AG08396 (cell line): ENCODE measurements at places on chromosomes 4 and X.

DNA sequence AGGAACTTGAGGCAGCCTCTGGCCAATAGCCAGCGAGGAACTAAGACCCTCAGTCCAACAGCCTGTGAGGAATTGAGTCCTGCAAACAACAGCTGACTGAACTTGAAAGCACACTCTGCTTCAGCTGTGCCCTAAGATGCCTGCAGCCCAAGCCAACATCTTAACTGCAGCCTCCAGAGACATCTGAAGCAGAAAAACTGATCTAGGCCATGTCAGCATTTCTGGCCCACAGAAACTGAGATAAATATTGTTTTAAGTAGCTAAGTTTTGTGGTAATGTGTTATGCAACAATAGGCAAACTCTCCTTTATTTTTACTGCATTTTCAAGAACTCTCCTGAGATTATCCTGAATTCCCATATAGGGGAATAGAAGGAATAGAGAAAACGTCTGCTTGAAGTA lies 24.4 kb upstream of the PIGA start:
- DNase-seq = no peak

DNA sequence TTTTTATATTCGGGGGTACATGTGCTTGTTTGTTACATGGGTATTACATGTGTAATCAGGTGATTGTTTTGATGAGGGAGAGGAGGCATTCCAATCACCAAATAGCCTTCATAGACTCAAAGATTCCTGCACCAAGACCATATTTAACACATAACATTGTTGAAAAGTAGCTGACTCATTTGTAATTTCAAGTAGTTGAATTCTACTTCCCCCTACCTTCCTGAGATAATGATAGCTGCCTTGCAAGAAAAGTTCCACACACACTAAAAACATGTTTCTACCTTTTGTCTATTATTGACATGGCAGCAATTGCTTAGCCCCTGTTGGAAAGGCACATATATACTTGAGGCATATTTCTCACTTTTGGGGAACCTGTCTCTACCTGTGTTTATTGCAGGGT lies 16.1 kb downstream of the PGAM4 start:
- no peak for DNase-seq

GRCh38 chrX:9988762-9989161 lies 21.6 kb downstream of the CLDN34 start:
- no peak for DNase-seq

- peak; percentile 24 for DNase-seq
Observed at GRCh38 chr4:184805462-184806228, 20.1 kb downstream of the ACSL1 start.

GRCh38 chrX:63673896-63674295 lies 111.1 kb downstream of the ARHGEF9 start:
- DNase-seq = no peak

- no peak for DNase-seq
Observed at GRCh38 chr4:94598758-94599157, 147.0 kb downstream of the PDLIM5 start.

DNA sequence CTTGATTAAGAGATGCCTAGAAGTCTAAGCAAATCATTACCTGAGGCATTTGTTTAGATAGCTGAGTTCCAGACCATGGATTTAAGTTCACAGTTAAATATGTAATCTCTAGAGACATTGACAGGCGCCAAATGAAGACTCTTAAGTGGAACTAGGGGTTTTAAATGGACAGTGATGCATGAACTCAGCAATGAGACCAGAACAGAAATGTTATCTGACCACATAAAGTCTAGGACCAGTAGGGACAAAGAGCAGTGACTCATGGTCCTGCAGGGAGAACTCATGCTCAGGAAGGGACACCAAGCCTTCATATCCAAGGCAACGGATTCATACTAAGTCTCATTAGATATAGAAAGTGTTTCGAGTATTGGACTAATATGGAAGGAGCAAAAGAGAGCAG lies 152.3 kb downstream of the PPARGC1A start:
- DNase-seq = no peak

DNA sequence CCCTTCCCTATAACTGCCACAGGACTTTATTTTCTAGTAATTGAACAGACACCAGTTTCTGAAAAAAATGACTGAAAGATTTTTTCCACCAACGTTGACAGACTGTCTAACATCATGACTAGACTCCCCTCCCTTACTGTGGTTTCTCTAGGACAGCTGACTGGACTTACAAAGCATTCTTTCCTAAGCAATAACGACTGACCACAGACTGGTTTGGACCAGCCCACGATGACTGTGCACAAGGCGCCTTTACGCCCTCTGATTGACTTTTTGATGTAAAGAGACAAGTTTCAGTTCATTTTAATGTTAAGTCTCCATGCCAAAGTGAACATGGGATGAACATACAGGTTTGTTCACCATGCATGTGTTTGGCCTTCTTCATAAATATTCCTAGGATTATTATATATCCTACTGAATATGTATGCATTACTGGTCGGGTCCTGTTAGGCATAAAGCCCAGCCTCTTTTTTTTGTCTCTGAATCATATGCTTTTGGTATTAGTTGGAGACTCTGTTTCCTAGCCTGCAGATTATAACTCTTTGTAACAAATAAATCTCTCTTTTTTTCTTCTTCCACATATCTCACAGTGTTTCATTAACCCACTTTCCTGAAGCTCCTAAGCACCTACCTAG lies 50.5 kb upstream of the UGT2B4 start:
- no peak for DNase-seq
